ENCODE measurements at places on chromosomes 7 and 10.

DNA sequence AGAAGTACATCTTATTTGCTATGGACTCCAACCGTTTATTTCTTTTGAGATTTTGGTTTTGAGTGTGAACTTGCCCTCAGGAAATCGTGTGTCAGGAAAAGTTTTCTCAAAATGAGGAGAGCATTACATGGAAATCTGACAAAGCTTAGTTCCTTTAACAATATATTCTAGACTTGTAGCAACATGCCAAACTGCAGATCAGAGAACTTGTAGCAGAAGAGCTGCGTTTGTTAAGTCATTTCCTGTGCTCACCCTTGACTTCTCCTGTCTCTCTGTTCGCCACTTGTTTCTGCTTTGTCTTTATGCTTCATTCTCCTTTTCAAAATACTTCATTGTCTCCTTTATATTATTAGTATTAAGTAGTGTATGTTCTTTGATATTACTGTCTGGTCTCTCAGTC lies 116.6 kb upstream of the FOXP2 start:
- no peak for DNase-seq

GRCh38 chr10:97849103-97849686 lies 448 bp upstream of the GOLGA7B start:
- DNase-seq: no peak

GRCh38 chr7:127512663-127513062 lies 72.7 kb downstream of the GCC1 start:
- no peak for DNase-seq

GRCh38 chr7:143416565-143417149 lies 8.0 kb upstream of the EPHA1 start:
- no peak for DNase-seq

GRCh38 chr7:29341156-29341555 lies 146.6 kb downstream of the CHN2 start:
- no peak for DNase-seq

DNA sequence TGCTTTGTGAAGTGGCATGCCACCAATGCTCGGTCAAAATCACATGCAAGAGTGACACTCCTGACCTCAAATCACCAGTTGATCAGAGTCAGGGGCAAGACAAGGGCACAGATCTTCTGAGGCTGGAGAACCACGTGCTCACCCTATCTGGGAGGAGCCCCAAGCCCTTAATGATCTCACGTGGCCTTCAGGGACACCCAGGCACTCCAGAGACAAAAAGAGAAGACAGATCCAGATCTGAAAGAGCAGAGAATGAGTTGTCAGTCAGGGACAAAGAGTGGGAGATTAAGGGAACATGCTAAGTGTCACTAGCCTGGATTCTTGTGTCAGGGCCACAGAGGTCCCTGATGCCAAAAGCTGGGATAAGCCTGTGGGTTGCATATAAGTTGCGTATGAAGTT lies 134.3 kb downstream of the PLXNA4 start:
- DNase-seq: no peak

- no peak for DNase-seq
These were observed at the start of gene NXPH1 for GRCh38 chr7:8433477-8434289. NXPH1 (plus strand) TSS chr7:8433609.

DNA sequence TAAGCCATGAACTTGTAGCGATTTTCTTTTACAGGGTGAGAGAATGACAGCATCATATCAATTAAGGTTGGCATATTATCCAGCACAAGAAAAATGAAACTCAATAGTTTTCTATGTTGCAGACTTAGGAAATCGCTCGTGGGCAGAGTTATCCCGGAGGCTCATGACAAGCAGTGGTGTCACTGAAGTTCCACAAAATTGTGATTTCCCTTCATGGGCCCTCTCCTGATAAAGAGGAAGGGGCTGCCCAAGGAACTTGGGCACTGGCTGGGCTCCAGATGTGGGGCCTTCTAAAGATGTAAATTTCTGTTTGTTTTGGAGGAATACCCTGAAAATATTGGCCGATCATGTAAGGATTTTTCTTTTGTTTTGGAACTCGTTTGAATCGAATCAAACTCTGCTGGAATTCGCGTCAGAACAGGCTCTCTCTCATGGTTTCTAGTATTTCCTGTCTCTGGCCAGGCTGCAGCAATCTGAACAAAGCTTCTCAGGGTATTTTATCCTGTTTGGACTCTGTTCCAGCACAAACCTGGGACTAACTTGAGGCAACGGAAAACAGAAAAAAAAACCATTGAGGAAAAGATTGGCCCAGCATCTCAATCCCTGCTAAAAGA lies 340.6 kb upstream of the NRP1 start:
- no peak for DNase-seq

DNA sequence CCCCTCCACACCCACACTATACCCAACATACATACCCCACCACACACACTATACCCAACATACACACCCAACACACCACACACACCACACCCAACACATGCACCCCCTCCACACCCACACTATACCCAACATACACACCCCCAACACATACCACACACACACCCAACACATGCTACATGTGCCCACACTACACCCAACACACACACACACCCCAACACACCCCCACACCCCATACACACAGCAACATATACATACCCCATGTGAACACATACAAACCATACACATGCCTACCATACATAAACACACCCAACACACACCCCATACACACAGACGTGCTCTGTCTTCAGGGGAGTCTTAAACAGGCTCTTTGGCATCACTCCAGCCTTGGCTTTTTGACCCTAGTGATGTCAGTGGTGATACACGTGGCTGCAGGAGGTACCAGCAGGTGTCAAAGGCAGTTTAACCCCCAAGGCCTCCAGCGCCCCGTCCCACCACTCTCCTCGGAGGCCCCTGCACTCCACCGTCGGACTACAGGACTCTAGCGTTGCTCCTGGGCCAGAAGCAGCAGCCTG lies 73.4 kb downstream of the HIPK2 start:
- no peak for DNase-seq

GRCh38 chr7:16921644-16922257 lies 40.0 kb upstream of the AGR3 start:
- no peak for DNase-seq

DNA sequence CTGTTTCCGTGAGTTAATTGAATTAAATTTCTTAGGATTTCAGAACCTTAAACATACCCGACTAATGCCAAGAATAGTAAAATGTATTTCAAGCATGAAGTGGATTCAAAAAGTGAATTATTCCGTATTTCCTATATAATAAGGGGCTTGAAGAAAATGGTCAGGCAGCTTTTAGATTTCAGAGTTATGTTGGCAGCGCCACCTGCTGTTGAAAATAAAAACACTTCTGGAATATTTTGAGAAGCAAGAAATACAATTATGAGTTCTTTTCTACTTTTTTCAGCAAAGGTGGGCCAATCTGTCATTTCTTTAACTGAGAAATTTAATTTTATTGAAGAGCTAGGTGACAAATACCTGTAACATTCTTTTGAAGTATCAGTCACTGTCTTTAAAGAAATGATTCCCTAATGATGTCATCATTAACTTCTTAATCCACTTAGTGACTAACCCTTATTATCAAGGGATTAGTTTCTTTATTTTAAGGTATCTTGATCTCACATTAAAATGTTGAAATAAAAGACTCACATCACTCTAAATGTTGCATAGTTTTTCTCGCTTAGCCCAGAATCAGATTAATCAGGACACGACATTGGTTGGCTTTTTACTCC lies 36.6 kb upstream of the AGR3 start:
- no peak for DNase-seq

GRCh38 chr7:157297185-157297584 lies 39.6 kb upstream of the DNAJB6 start:
- DNase-seq: no peak

GRCh38 chr7:153382641-153383101 lies 623.1 kb downstream of the ACTR3B start:
- DNase-seq: no peak

GRCh38 chr7:15972862-15973275 lies 286.4 kb upstream of the MEOX2 start:
- peak; percentile 40 for DNase-seq

DNA sequence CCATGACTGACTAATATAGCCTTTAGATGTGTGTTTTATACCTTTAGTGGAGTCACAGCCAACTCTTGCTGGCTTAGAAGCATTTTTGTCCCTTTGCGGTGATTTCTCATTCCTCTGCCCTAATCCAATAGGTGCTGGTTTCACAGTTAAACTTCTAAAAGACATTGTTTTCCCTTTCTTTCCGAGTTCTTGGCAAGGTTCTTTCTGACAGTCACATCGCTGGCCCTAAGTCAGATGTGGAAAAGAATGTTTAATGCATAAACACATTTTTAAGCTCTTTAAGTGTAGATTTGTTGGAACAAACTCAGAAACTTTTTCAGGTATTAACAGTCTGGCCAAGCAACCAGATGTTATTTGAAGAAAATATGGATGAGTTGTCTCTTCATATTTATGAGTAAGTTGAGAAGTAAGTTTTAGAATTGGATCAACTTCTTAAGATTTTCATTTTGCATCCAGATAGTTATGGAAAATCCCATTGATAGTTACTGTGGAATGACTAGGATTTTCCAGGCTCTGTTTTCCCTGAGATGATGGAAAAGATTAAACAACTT lies 4.1 kb downstream of the EPDR1 start:
- no peak for DNase-seq

DNA sequence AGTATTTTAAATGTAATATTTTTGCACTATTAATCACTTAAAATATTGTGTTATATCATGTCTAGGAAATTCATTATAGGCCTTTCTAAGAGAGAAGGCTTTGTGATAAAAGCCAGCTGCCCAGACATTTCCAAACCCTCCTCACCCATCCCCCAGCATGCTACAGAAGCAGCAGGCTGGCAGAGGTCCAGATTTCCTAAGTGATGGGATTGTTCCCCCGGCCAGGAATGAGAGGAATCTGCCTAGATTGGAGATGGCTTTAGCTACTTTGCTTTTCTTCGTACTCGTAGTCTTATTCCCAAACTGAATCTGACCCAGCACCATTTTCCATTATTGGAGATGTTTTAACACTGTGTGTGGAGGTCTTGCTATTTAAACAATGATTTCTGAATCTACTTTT lies 29.4 kb downstream of the CDK14 start:
- DNase-seq: no peak

DNA sequence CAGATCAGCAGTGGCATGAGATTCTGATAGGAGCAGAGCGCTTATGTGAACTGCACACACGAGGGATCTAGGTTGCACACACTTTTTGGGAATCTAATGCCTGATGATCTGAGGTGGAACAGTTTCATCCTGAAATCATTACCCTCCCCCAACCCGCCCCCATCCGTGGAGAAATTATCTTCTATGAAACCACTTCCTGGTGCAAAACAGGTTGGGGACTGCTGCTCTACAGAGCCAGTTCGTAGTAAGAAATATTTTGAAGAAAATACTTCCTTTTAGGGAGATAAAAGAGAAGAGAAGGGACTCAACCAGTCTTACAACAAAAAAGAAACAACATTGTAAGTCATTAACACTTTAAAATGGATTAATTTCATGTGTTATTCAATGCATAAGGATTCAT lies 1308.2 kb downstream of the GATA3 start:
- DNase-seq: no peak

DNA sequence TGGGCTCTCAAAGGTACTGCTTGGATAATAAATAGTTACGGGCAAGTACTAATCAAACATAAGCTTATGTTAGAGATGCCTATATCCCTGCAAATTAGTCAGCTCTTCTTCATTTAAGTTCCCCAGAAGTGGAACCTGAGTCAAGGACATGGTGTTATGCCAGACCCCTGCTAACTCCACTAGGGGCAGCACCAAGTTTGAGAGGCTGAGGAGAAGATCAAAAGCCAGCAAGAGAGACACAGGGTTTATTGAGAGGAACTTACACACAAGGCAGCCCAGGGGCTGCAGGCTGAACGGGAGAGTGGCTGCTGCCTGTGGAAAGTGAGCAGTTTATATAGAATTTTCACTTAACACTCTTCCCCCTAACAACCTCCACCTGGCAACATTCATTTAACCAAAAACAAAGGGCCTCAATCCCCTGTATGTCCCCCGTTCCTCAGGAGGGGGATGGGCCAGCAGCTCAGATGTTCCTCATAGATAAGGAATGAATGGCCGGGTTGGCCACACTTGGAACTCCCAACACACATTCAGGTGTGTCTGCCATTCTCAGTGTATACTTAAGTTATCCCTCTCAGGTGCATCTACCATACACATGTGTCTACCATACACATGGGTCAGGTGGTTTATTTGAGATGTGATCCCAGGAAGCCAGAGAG lies 62.6 kb upstream of the GHITM start:
- no peak for DNase-seq

DNA sequence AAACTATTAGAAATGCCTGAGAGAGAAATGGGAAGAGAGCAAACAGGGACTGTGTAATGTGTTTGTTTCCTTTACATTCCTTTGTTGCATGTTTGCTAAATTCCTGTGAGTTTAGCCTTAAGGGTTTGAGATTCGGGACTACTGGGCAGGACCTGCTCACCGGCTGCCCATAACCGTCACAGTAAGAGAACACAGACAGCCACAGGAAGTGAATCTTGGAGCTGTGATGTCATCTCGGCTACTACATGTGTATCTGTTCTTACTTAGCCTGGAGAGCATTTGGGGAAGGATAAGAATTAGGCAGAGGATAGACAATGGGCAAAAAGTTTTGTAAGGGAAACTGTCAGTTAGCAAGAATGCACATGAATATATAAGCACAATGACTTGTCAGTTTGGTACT lies 485.1 kb upstream of the KLF6 start:
- DNase-seq: no peak

DNA sequence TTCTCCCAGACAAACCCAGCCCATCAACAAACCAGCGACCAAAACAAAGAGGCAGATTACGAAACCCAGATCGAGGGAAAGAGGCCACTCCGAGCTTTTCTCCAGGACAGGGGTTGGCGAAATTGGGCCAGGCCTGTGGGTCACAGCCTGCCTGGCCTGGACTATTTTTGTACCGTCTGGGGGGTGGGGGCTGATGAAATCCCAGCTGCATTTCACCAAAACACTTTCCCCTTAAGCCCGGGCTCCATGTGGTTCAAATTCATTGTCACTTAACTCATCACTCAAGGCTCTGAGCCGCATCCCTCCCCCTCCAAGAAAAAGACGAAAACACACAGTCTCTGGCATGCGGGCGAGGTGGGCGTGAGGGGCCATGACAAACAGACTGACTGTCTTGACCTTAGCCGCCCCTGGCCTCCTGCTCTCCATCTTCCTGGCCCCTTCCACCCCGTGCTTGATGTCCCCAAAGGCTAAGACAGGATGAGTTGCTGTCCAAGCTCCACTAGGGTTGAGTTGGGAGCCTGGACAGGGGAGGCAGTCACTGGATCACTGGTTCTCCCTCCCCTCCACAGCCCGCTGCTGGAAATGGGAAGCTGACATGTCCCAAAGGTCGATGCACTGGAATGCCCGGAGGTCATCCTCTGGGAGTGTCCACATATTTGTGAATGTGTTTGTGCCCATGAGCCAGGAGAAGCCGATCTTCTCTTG lies 19.2 kb downstream of the TMEM270 start:
- DNase-seq: peak; percentile 78

- DNase-seq: no peak
These were observed 370.2 kb downstream of the PPP1R3A start for GRCh38 chr7:113548561-113548960.

GRCh38 chr10:69383558-69383957 lies 33.2 kb downstream of the TACR2 start:
- no peak for DNase-seq

Measured in lower leg skin (tissue), 4 donors.